CD4-positive, alpha-beta memory T cell (primary cell): ENCODE measurements at places on chromosomes 1 and 21. TPM values are rescaled to one million over a fixed set of nuclear protein-coding genes. Genes with fewer than 3 reads are reported as not detected.
A peak's percentile ranks its signal among the peaks of the same experiment; 100 is the strongest.

DNA sequence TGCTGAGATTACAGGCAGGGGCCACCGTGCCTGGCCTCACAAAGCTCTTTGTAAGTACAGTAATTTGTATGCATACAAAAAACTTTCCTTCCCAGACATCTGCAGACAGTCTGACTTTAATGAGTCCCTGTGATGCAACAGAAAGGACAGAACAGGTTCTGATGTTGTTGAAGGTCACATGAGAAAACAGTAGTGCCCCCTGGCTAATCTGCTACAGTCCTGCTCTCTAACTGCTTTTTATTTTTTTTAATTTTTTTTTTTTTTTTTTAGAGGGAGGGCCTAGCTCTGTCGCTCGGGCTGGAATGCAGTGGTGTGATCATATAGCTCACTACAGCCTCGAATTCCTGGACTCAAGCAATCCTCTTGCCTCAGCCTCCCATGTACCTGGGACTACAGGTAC, 36.7 kb downstream of the ACBD3 start:
- peaks cover 41% of the 10 kb centered on the region for H3K36me3 ChIP-seq
- no peak overlapping the region for H3K27ac ChIP-seq
- no peak for DNase-seq
- H3K4me3 ChIP-seq, result no peak overlapping the region
- H3K4me1 ChIP-seq, result no peaks in the 10 kb centered on the region

DNA sequence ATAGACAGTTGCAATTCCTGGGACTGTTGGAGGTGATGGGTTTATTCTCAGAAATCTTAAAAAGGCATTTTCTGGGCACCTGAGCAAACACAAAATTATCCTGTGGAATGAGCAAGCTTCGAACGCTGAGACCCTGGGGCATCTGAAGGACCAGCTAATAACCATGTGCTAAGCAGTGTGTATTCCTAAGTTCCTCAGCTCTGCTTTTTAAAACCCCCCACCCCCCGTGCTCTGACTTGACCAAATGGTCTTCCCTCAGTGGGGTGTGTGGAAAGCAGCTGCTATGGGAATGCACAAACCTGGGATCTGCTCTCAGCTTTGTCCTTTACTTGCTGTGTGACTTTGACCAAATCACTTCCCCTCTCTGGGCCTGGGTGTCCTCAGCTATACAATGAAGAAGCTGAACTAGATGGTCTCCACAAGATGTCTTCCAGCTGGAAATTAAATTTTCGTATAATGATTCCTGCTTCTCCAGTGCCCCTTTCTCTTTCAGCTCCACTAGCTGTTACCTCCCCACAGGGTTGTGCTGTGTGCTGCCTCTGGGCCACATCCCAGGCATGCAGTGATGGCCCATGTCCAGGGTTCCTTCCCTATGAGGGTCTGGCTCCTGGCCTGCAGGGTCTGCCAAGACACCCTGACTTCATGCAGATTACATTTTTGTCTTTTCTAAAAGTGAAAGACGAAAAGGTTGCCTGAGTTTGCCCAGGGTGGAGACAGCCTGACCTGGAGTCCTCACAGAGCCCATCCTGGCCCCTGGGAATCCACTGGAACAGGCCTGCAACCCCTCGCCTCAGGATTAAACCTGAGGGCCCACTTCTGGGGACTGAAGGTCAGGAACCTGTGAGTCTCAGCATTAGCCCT, 14.9 kb upstream of the CD247 start:
- H3K36me3 ChIP-seq, result no peaks in the 10 kb centered on the region
- no peak for DNase-seq
- H3K27ac ChIP-seq, result no peak overlapping the region
- no peaks in the 10 kb centered on the region for H3K4me1 ChIP-seq

DNA sequence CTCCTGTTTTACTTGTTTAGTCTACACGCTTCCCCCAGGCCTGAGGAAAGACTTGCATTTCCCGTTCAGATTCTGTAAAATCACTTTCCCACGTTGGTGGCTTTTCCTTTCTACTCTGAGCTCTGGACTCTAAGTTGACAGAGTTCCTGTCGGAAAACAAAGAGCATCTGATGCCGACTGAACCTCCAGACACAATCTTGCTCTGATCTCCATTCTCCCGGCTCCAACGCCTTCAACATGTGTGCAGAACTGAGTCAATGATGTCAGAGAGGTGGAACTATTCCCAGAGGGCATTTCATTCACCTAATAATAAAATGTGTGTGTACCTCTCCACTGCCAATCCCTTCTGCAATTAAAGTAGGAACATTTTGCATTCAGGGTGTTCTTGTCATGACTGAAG, 147.7 kb downstream of the MIS18A start:
- no peak for DNase-seq
- H3K36me3 ChIP-seq, result no peaks in the 10 kb centered on the region
- H3K4me3 ChIP-seq, result no peak overlapping the region

Gene NPPA
- not detected for total RNA-seq

GRCh38 chr1:78146205-78146771, 100.5 kb downstream of the GIPC2 start:
- no peak overlapping the region for H3K4me3 ChIP-seq
- H3K36me3 ChIP-seq, result no peaks in the 10 kb centered on the region
- H3K27ac ChIP-seq, result no peak overlapping the region
- H3K27me3 ChIP-seq, result no peaks in the 10 kb centered on the region

DNA sequence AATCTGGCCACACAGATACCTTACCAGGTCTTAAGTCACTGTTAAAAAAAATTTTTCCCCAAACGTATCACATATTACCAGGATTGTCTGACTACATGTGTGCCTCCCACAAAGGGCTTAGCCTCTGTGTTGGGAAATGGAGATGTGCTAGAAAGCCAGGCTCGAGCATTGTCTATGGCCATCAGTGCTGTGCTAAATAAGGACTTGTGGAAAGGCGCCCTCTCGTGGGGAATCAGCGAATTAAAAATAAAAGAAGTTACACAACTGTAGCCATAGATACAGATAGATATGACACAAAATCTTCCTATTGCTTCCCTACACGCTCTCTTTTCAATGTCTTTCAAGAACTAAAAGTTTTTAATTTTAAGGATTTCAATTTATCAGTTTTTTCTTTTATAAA, 47.5 kb upstream of the CRNN start:
- H3K27ac ChIP-seq, result no peak overlapping the region
- H3K36me3 ChIP-seq, result no peaks in the 10 kb centered on the region
- peaks cover 15% of the 10 kb centered on the region for H3K4me1 ChIP-seq
- DNase-seq, result peak; percentile 66
- H3K27me3 ChIP-seq, result no peaks in the 10 kb centered on the region

DNA sequence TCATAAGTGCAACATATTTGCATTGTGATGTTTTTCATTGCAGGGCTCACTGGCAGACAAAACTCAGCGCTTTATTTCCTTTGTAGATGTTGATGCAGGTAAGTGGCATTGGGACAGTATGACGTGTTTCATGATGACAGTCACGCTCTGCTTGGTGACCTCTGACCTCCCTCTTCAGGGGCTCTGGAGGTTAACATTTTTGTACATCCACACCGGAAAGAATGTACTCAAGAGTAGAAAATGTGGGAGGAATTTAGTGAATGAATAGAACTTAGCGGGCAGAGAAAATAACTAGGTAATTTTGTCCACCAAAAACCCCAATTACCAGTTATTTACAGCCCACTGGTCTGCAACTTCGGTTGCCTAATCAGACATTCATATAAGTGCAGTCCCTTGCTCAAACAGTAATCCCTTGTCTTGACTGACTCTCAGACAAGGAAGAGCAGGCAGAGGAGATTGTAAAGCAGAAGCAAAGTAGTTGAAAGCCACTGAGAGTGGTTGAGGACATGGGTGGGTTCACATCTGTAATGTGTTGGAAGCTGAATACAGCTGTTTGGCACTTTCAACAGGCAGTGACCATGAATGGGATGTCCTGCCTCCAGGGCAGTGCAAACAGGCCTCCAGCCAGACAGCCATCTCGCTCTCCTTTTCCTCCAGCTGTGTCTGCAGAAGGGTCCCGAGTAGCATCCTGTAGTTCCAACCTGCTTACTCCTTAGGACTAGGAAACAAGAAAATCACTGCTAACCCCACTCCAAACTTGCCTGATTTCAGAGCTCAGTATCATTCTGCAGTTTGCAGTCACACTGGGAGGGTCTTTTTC, 188.9 kb downstream of the NRIP1 start:
- H3K27me3 ChIP-seq, result no peaks in the 10 kb centered on the region
- no peak overlapping the region for H3K27ac ChIP-seq
- H3K4me3 ChIP-seq, result no peak overlapping the region
- H3K4me1 ChIP-seq, result no peaks in the 10 kb centered on the region

- H3K36me3 ChIP-seq, result no peaks in the 10 kb centered on the region
- no peaks in the 10 kb centered on the region for H3K27me3 ChIP-seq
- no peak overlapping the region for H3K27ac ChIP-seq
- no peaks in the 10 kb centered on the region for H3K4me1 ChIP-seq
- no peak for DNase-seq
Observed at GRCh38 chr1:35585281-35585680, 12.2 kb downstream of the TFAP2E start.

GRCh38 chr1:24566236-24566867, 10.5 kb downstream of the NCMAP start:
- H3K4me1 ChIP-seq, result no peaks in the 10 kb centered on the region
- DNase-seq, result no peak
- no peak overlapping the region for H3K4me3 ChIP-seq
- H3K36me3 ChIP-seq, result no peaks in the 10 kb centered on the region
- no peak overlapping the region for H3K27ac ChIP-seq
- H3K27me3 ChIP-seq, result no peaks in the 10 kb centered on the region

DNA sequence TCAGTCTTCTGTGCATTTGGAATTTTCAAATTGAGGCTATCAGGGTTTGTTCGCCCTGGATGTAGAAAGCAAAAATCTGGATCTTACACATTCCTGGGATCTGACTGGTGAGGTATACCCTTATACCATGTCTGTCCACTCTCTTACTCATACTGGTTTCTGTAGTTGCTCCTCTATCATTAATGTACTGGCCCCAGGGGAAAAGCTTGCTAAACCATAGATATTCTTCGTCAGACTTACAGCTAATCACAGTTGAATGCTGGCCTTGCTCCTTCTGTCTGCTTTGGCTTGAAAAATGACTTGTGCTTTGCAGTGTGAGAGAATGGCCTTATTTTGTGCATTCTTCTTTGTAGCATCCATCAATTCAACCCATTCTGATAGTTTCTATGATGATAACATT, 30.5 kb downstream of the TBCE start:
- H3K4me1 ChIP-seq, result no peaks in the 10 kb centered on the region
- H3K27me3 ChIP-seq, result no peaks in the 10 kb centered on the region
- no peak overlapping the region for H3K4me3 ChIP-seq
- no peak for DNase-seq

Gene SIM2
- total RNA-seq, result not detected

- DNase-seq, result no peak
- H3K4me3 ChIP-seq, result no peak overlapping the region
- H3K27ac ChIP-seq, result no peak overlapping the region
- peaks cover 15% of the 10 kb centered on the region for H3K36me3 ChIP-seq
- H3K4me1 ChIP-seq, result no peaks in the 10 kb centered on the region
Observed at GRCh38 chr1:243507672-243508302, 251.9 kb downstream of the SDCCAG8 start.

DNA sequence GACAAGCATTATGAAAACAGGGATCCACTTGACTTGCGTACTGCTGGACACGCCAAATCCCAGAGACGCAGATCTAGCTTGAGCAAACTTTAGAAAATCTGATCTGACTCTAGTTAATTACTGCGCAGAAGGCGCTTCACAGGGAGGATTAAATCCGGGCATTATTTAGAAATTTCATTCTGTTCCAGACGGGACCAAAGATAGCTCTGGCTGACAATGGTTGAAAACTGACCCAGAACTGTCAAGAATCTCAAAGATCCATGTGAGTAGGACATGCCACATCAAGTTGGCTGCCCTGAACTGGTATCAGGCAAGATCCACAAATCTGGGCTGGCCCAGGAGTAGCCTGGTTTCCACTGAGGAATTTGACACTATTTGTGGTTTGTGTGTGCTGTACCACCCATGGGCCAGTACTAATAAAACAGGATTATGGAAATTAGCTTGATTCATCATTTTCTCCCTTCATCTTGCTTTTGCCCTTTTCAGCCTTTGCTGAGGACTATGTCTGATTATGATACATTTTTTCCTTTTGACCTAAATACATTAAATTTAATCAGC, 171.0 kb downstream of the VAV3 start:
- no peaks in the 10 kb centered on the region for H3K4me1 ChIP-seq
- no peak overlapping the region for H3K4me3 ChIP-seq
- H3K27ac ChIP-seq, result no peak overlapping the region
- no peak for DNase-seq
- H3K27me3 ChIP-seq, result no peaks in the 10 kb centered on the region

- H3K27me3 ChIP-seq, result no peaks in the 10 kb centered on the region
- DNase-seq, result no peak
- H3K4me1 ChIP-seq, result peaks cover 32% of the 10 kb centered on the region
- no peak overlapping the region for H3K4me3 ChIP-seq
- H3K36me3 ChIP-seq, result peaks cover 60% of the 10 kb centered on the region
Observed at GRCh38 chr1:16393570-16394521, 26.8 kb downstream of the SZRD1 start.

Gene OR6K3
- not detected for total RNA-seq

GRCh38 chr1:43582162-43582566, 51.5 kb downstream of the PTPRF start:
- H3K27me3 ChIP-seq, result no peaks in the 10 kb centered on the region
- no peak overlapping the region for H3K4me3 ChIP-seq
- H3K4me1 ChIP-seq, result no peaks in the 10 kb centered on the region
- H3K36me3 ChIP-seq, result no peaks in the 10 kb centered on the region
- no peak for DNase-seq
- no peak overlapping the region for H3K27ac ChIP-seq

Gene FMO2
- not detected for total RNA-seq
